ENCODE measurements at places on chromosomes 6 and 20.

GRCh38 chr6:125356884-125357283 lies 55.1 kb upstream of the HDDC2 start:
- no peak for DNase-seq

GRCh38 chr6:7060769-7061516 lies 46.8 kb upstream of the RREB1 start:
- no peak for DNase-seq

DNA sequence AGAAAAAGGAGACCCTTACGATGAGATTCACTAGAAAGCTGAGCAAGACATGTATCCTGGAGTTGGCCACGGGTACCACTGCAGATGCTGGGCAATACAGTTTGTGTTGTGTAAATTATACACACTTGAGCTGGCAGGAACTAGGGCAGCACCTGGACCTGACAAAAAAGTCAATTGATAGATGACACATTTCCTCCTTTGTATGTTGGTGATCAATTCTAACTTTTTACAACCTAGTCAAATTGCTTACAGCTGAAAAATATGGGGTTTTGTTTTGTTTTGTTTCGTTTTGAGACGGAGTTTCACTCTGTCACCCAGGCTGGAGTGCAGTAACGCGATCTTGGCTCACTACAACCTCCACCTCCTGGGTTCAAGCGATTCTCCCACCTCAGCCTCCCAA lies 108.9 kb downstream of the UST start:
- no peak for DNase-seq

DNA sequence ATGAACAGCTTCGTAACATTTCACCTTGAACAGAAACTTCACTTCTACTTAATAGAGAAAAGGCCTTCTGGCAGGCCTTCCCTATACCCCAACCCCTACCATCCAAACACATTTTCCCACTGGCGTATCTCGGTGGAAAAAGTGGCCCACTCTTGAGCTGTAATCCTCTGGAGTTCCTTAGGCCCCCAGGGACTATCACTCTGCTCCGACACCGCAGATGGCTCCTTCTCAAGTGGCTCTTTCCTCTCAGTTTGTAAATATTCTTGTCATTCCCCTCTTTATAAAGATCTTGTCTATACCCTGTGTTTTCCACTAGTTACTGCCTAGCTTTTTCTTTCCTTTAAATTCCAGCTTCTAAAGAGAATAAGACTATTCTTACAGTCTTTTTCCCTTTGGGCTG lies 108.7 kb downstream of the MYB start:
- no peak for DNase-seq

DNA sequence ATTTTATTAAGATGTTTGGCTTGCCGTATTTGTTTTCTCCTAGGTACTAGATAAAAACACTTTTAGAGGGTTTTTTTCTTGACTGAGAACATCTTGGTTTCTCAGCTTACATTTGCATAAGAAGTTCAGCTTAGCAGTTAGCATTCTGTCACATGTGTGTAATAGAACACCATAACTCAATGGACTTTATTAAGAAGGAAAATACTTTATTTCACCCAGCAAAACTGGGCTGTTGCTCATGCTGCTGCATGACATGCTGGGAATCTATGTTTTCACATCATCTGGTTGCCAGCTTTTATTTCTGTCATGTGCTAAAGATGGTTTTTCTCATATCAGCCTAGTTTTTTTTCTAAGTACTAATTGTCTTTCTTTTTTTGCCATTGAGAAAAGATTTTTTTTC lies 144.6 kb downstream of the UTRN start:
- no peak for DNase-seq
